ENCODE measurements at places on chromosomes 7 and 10.

DNA sequence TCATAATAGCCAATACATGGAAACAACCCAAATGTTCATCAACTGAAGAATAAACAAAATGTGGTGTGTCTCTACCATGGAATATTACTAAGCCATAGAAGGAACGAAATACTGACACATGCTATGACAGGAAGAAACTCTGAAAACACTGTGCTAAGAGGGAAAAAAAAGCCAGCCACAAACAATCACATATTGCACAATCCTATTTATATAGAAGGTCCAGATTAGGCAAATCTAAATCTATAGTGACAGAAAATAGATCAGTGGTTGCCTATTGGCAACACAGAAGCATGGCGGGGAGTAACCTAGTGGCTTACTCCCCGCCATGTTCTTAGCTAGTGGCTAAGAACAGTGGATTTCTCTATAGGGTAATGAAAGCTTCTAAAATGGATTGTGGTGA, 48.0 kb downstream of the MDH2 start:
- no peak for DNase-seq

- no peak for DNase-seq
Measured at GRCh38 chr7:4070214-4070613, 611.9 kb upstream of the FOXK1 start.

DNA sequence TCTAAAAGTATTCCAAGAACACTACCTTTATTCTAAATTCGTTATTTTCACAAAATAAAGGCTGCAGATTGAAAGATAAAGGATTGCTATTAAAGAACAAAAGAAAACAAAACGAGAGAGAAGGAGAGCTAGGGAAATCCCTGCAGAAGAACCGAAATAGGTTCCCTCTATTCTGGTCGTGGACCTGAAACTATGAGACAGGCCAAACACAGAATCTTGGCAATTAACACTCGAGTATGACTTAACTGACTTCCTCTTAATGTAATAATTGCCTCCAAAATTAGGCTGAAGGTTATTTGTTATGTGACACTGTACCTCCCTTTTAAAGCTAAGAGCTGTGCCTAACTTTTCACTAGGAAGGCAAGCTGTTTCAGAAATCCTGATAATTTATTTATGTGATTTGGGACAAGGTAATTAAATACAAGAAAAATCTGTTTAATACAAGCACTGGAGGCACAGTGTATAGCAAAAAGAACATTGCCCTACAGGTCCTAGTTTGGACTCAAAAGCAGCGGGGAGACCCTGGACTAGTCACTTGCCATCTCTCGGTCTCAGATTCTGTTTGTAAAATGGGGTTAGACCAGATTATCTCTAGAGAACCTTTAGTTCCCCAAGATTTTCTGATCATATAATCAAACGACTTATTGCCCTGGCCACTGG, 11.6 kb downstream of the NAMPT start:
- no peak for DNase-seq

DNA sequence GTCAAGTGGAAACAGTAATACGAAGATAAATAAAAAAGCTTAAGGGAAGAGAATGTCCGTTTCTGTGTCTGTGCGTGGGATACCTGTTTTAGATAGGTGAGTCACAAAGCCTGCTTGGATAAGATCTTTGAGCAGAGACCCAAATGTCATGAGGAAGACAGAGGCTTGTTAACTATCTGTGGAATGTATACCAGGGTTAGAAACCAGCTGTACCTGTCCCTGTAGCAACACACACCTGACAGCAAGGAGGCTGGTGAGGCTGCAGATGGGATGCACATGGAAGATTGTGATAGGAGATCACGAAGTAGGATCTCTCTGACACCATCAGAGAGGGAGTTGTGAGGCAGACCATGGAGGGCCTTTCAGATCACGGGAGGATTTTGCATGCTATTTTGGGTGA, 105.3 kb downstream of the ARHGAP21 start:
- DNase-seq: no peak

GRCh38 chr7:41030673-41031072, 672.2 kb downstream of the INHBA start:
- no peak for DNase-seq

DNA sequence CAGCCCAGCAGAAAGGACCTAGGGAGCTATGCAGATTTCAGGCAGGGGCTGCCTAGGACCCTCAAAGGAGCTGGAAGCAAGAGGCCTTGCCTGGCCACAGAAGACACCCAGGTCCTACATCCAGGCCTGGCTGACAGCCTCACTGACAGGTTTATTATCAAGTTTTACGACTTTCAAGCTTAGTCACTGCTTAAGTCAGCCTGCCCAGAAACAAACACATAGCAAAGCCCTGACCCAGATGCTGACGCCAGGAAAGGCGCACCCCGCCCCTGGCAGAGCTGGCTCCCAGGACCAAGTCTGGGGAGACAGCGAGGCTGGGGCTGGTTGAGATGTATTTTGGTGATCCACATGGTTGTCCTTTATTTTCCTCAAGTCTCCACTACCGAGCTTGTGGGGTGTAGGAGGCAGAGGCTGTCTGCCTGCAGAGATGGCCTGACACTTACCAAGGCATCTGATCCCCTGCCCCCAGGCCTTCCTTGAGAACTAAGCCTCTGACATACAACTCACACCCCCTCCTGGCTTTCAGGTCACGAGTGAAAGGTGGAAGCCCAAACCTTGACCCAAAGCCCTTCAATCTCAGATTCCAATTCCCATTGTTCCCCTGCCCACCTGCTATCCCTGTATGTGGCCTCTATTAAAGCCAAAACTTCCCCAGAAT, 80.7 kb upstream of the EMX2 start:
- no peak for DNase-seq

DNA sequence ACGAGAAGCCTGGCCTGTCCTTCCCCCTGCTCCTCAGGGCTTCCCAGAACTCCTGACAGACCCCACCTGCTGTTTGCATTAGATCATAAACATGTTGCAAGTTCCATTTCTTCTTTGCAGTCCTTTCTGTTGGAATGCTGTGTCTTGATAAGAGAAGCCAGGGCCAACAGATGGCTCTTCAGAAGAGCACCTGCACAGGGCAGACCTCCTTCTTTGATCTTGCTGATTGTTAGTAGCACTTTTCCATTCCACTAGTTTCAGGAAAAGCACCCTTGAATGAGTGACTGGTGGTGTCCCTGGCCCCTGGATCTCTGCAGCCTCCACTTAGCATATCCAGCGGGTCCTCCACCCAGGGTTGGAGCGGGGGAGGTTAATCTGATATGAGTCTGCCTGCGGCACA, 243.2 kb downstream of the GFRA1 start:
- no peak for DNase-seq

- DNase-seq: no peak
Measured at GRCh38 chr10:89281606-89282395, 20.0 kb upstream of the IFIT2 start.

DNA sequence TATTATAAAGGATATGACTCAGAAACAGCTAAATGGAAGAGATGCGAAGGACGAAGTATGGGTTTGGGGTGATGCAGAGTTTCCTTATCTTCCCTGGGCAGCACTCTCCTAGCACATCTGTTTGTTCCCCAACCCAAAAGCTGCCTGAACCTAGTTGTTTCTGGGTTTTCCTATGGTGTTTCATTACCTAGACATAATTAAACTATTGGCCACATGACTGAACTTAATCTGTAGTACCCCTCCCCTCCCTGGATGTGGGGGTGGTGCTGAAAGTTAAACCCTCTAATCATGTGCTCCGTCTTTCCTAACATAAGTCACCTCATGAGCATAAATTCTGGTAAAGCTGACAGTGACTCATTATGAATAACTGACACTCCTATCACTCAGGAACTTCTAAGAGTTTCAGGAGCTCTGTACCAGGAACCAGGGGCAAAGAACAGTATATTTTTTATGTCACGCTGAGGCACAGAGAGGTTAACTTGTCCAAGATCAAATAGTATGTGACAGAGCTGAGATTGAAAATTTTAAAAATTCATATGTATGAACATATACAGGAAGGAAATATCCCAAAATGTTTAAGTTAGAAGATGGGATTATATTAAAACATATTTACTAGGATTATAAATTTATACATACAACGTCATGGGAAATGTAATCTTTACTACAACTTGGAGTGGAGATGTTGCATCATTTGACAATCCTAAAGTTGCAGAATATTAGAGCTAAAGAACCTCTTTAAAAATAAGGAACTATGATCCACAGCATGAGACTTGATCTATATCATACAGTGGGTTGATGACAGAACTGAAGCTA, 4.8 kb downstream of the STRIP2 start:
- no peak for DNase-seq

DNA sequence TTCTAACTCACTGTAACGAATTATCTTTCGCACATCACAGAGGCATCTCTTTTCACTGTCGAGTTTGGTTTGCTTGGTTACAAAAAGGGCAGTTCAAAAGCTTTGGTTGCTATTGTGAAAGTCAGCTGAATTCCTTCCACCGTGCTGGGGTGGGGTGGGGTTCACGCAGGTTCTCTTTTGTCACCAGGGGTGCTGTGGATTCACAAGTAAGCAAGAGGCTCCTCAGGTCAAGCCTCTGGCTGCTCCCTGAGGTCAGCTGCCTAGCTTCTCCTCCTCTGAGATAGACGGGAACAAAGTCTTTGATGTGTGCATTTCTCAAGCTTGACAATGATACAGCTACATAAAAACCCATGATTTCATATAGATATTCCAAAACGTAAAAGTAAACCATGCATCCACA, 47.7 kb downstream of the EGFR start:
- no peak for DNase-seq

DNA sequence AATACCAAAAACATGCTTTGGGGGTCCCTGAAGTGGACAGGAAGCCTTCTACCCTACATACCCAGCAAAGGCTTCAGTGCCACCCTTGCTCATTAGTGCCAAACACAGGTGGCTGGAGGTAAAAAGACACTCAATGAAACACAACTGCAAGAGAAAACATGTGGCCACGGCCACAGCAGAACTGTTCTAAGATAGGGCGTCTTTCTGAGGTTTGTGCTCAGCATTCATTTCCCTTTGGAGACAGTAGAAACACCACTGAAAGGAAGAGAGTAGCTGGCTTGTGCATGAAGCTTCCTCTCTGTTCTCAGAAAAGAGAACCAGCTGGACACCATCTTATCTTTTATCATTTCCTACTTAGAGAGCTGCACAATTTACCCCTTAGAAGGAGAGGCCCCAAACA, 143.0 kb downstream of the PLXNA4 start:
- DNase-seq: no peak

DNA sequence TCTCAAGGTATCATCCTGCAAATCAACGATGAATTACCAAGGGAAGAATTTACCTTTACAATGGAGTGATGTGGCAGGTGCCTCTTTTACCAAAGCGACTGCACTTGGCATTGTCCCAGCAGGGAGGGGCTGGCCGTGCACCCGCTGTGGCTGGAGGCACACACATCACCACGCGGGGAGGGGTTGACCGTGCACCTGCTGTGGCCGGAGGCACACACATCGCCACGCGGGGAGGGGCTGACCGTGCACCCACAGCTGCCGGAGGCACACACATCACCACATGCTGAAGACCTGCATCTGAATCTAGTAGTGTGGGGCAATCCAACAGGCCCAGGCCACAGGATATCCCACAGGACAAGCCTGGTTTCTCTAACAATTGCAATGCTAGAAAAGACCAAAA, 493.5 kb downstream of the DNAJB6 start:
- no peak for DNase-seq

GRCh38 chr10:111578076-111578475, 501.2 kb downstream of the ADRA2A start:
- DNase-seq: no peak

GRCh38 chr7:28096713-28097112, 83.9 kb downstream of the JAZF1 start:
- DNase-seq: peak; percentile 22

DNA sequence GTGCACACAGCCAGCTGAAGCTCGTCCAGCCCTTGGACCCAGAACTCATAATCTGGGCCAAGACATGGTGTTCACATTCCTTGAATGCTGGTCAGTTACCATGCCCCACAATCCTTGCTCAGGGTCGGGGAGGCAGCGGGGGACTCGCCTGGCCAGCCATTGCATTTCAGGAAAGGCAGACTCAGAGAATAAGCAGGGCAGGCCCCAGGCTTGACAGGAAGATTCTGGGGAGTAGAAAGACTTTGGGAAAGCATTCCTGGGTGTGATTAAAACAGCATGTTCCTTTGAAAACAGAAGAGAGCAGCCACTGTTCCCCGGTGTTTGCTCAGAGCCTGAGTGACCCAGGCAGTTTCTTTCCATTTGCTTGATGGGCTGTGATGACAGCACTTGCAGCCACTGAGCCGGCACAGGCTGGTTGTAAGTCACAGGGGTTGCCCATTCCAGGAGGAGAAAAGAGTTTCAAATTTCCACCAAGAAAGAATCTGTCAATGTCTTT, 473.7 kb downstream of the TYW1 start:
- peak; percentile 66 for DNase-seq

DNA sequence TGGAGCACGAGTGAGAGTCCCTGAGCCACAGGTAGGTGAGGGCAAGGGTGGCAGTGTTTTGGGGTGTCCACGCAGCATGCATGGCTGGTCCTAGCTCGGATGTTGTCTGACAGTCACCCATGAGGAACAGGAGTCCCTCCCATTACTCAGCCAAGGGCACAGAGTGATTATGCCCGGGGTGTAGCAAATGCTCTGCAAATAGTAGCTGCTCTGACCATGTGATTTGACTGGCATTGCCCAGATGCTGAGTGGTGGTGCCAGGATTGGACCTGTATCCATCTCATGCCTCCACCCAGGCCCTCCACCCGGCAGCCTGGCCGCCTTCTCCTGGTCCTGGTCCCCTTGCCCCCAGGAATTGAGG, 150.8 kb downstream of the GRK5 start:
- no peak for DNase-seq

DNA sequence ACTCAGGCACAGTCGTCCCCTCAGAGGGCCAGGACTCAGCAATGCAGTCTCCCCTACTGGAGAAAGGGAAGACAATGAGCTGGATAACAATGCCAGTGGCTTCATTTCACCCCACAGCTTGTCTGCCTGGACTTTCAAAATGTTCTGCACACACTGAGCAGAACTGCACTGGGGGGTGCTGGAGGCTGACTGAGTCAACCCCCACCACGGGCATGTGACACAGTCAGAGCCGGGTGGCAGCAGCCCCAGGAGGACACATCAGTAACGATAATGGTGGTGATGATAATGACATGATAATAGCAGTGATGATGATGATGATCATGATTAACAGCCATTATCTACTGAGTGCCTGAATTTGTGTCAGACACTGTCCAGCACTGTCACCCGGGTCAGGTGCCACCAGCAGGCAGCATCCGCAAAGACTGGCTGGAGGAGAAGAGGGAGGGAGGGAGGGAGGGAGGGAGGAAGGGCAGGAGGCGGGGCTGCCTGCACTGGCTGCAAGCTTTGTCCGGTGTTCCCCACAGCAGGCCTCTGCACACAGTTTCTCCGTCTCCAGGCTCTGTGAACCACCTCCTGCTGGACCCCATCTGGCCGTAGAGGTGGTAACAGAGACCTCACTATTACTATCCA, 67.4 kb downstream of the PLXNA4 start:
- DNase-seq: no peak

DNA sequence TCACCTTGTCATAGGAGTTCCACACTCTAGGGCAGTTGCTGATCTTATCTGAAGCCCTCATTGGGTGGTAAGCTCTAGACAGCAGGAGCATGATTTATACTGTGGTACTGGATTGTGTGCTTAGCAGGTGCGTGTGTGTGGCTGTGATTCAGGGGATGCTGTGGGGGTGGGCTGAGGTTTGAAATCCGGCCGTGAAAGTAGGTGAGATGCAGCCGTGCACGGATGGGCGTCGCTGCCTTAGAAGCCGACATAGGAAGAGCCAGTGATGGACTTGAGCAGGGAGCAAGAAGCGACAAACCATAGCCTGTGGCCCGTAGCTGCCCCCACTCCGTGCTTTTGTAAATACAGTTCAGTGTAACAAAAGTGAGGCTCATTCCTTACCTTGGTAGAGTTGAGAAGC, 38.2 kb downstream of the PROSER2 start:
- DNase-seq: no peak

GRCh38 chr10:70052462-70053217, at the start of gene MACROH2A2:
Gene MACROH2A2 (plus strand): TSS chr10:70052846. CDS start chr10:70075659, 22,813 bp downstream.
- DNase-seq: peak; percentile 22
